Hematopoietic multipotent progenitor cell treated with erythropoietin and hydrocortisone succinate and interleukin-3 and kit ligand, for 4 days (in vitro differentiated cells): ENCODE measurements at places on chromosomes 1 and 21.

GRCh38 chr21:8993284-8993942 is 1528.0 kb upstream of the TPTE start:
- peak; percentile 43 for DNase-seq

DNA sequence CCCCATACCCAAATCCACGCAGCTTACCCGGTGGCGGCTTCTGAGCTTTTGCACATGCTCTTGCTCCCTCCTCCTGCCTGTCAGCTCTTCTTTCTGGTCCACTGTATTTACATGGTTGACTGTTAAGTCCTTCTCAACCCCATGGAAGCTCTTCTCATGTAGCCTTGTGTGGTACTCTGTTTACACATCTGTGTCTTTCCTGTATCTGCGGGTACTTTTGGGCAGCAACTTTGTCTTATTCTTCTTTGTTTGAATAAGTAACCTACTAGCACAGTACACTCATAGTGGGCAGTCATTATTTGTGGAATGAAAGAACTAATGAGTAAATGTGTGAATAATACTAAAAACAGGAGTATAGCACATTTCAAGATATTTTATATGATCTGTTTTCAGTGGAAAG is 88.5 kb upstream of the GPR88 start:
- no peak for DNase-seq

GRCh38 chr1:220371324-220371723 is 99.1 kb upstream of the RAB3GAP2 start:
- peak; percentile 2 for DNase-seq

DNA sequence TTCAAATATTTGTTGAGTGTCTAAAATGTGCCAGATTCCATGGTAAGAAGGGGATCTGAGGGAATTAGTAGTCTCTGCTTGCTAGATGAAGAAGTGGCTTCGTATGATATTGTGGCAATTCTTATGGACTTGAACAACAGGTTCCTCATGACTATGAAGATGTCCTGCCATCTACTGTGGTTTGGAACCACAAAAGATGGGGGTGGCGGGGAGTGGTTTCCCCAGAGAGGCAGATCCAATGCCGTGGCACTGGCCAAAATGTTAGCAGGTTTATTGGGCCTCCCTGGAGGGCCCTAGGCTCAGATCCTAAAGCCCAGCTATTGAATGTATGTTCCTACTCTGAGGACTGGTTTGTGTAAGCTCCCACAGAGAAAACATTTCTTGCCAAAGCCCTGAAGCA is 120.8 kb downstream of the RGS2 start:
- DNase-seq: peak; percentile 10

DNA sequence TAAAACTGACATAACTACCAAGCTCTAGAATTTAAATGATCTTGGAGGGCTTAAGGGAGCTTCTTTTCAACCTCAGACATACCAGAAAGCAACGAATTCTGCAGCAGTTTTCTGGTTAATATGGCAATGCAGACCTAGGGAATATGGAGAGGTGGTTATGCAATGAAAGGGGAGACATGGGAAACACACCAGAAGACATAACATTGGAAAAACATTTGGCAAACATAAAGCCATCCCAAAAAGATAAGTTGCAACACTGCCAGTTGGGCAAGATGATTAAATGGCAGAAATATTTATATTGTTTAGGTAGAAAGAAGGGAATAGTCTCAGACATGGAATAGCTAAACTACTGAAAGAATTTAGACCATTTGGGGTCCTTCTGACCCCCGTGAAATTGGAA is 104.5 kb downstream of the KCNJ6 start:
- DNase-seq: no peak

DNA sequence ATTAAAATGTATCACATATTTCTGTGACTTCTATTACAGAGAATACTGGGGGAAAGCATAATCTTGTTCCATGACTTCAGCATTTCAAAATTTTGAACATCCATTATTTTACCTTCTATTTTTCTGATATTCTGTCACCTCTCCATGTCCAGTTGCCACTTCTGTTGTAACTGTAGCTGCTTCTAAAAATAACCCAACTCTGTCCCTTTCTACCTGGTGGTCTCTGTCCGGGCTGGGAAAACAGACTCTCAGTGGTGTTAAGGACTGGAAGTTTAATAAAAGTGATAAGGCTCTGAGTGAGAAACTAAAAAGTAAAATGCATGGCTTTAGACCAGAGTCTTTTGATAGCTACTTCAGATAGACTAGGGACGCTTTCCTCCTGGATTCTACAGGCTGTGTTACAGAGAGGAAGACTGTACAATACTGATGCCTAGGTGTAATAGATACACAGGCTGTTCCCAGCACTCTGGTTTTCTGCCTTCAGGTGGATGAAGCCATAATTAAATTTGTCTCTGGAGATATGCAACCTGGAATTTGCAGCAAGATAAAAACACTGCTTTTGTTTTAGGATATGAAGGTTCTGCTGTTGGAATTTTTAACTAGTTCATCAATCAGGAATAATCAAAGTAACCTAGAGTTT is 42.1 kb upstream of the SEC16B start:
- no peak for DNase-seq

DNA sequence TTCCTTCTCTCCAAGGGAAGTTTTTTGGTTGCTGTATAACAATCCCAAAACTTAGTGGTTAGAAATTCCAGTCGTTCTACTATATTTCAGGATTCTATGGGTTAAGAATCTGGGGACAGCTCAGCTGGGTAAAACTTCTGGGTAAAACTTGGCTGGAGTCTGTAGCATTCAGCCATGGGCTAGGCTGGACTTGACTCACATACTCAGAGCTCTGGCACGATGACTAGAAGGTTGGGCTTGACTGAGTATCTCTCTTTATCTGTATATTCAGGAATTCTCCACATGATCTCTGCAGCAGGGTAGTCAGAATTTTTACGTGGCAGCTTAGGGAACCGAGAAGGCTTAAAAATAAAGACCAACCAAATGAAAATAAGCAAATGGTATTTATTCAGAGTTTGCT is 28.2 kb upstream of the HRNR start:
- no peak for DNase-seq

- DNase-seq: no peak
Measured at GRCh38 chr1:25563330-25564215, 20.2 kb downstream of the LDLRAP1 start.

DNA sequence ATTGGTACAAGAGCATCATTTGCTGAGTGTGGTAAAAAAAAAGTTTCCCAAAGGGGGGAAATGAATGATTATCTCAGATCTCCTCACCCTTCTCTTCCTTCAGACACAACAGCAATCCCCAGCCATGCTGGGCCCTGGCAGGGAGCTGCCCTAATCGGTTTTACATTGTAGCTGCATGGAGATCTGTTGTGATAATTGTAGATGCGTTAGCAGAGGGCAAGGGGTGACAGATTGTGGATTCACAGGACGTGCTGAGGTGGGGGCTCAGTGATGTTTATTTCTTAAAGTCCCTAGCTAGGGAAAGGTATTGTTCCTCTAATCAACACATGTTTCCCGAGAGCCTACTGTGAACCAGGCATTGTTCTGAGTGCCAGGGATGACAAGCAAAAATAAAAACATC is 304.1 kb downstream of the PBX1 start:
- no peak for DNase-seq

DNA sequence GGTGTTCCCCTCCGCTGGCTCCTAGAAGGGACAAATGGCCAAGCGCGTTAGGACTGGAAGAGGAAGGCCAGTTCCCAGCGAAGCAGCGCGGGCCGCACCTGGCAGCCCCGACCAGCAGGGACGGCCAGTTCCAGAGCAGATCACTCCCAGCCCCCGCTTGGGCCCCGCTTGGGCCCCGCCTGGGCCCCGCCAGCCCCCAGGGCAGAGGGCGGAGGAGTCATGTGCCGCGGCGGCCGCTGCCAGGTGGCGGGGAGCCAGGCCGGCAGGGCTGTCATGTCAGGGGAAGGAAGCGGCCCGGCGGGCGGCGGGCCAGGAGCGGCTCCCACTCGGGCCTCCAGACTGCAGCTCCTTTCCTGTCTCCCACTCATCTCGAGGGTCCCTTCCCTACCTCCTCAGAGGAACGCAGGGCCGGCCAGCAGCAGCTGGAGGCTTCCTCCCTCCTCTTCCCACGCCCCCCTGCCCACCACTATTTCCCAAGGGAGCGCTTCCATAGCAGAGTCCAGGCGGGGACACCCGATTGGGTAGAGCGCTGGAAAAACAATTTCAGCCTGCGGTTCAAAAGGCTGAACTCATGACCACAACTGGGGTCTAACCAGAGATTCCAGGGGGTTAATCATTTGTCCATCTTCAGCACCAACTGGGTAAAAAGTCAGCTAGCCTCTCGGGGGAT is 16.5 kb downstream of the ZNF697 start:
- peak; percentile 81 for DNase-seq

- DNase-seq: no peak
Measured at GRCh38 chr1:10806966-10807365, 10.5 kb upstream of the CASZ1 start.

GRCh38 chr21:44013380-44014088 is 1.4 kb downstream of the TRAPPC10 start:
- DNase-seq: peak; percentile 73

GRCh38 chr1:218034468-218034867 is 250.6 kb upstream of the RRP15 start:
- DNase-seq: no peak

DNA sequence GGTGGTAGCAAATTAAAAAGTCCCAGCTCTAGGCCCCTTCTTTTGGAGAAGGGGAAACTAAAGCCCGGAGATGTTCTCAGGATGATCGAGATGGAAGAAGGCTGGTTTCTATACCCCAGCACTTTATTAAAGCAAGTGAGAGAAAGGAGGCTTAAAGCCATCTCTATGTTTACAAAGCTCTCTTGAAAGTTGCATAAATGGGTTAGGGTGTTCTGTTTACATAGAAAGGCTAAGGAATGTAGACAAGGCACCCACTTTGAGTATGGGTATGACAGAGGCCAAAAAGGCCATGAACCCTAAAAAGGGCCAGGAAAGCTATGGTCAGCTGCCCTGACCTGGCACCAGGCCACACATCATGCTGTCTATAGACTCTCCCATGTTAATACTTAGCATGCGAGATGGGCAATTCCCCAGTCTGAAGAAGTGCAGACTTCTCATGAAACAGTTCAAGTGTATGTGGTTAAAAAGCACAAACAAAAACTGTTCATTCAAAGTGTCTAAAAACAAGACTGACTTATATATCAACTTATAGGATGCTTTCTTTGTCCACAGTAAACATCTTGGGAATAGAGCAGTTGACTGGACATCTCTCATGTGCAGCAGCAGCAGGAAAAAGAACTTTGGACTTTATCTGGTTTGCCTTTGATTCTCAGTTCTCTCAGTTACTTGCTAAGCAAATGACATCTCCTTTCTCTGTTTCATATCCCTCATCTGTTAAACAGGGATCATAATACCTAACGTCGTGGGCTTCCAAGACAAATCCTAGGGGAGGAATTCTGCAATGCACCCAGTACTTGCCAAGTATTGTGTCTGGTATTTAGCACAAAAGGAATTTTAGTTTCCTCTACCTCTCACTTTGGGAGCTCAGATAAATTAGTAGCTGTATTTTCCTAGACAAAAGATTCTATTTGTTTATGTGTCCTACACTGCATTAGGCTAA is 521.6 kb downstream of the PLPP3 start:
- no peak for DNase-seq

GRCh38 chr1:53460666-53461322 is 1.6 kb downstream of the DMRTB1 start:
- no peak for DNase-seq

GRCh38 chr1:5084676-5085075 is 430.3 kb downstream of the AJAP1 start:
- no peak for DNase-seq

DNA sequence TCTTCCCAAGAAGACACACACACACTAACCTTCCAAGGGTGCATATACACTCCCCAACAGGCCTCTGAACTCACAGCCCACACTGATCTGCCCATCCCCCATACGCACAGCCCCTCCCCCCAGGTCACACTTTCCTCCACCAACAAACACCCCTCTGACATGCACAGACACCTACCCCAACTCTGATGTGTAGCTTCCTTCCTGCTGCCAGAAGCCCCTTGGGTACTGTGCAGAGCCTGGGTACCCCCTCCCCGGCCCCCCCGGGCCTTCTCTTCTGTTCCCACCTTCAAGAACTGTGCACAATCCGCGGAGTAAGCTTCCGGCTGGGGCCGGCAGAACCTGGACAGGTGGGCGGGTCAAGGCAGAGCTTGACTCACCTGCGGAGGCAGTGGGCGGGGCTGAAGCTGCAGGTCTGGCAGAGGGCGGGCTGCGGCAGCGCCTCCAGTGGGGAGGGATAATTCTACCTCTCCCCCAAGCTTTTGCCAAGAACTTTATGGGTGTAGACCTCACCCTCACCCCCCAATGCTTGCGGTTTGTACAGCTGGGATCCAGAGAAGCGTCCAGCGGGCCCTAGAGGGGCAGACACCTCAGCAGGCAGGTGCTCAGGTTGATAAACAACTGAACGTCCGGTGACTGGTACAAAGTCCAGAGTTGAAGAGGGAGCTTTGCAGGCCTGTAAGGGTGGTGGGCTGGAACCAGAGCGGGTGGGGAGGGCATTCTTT is at the start of gene C1orf210:
Gene C1orf210 (minus strand): TSS at position 313 of the 722 bp plus-strand sequence. CDS start 2,311 bp downstream, outside the sequence.
- DNase-seq: no peak

DNA sequence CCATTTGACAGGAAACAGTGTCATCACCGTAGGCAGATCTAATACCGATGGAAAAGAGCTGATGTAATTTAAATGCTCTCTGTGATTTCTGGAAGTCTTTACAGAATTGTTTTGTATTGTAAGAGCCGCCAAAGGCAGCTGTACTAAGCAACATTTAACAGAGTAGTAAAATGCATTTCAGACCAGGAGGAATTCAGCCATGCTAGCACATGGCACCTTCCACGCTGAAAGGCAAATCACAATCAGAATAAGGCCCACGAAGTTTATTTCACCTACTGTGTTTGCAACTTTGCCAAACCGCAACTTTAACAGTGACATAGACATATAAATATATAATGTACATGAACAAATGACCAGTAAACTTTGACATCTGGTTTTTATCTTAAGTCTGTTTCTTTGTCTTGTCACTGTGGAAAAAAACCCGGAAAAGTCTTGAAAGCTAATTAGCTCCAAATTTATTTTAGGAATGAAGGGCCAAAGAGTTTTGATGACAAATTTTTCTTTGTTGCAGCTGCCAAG is 26.1 kb upstream of the DISC1 start:
- no peak for DNase-seq
